ENCODE measurements at places on chromosomes 3 and 15. TPM values are rescaled to one million over a fixed set of nuclear protein-coding genes. Genes with fewer than 3 reads are reported as not detected.

DNA sequence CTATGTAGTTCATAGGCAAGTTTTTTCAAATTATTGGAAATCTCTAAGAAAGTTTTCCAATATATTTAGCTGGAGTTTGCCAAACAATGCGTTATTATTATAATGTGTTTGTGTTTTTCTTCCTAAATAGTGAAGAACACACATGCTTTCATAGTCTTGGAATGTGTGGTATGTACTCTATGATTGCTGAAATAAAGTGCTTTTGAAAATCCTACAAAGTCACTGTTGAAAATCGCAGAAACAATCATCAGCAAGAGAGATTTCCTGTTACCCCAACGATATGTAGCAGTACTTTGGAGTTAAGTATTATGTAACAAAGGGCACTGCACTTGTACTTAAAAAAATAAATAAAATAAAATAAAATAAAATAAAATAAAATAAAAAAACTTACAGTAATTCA, 796.2 kb downstream of the NAALADL2 start:
- no peak overlapping the region for H3K4me3 ChIP-seq
- H3K4me1 ChIP-seq: no peaks in the 10 kb centered on the region
- no peaks in the 10 kb centered on the region for H3K27me3 ChIP-seq
- H3K36me3 ChIP-seq: no peaks in the 10 kb centered on the region
- no peak overlapping the region for H3K27ac ChIP-seq
- no peak for DNase-seq

GRCh38 chr3:27675287-27675686, 46.8 kb downstream of the EOMES start:
- no peaks in the 10 kb centered on the region for H3K4me1 ChIP-seq
- no peak for DNase-seq
- no peaks in the 10 kb centered on the region for H3K36me3 ChIP-seq
- no peaks in the 10 kb centered on the region for H3K27me3 ChIP-seq
- no peak overlapping the region for H3K4me3 ChIP-seq
- no peak overlapping the region for H3K27ac ChIP-seq

GRCh38 chr3:56144805-56145204, 323.5 kb downstream of the ERC2 start:
- H3K27ac ChIP-seq: no peak overlapping the region
- H3K27me3 ChIP-seq: no peaks in the 10 kb centered on the region
- H3K4me3 ChIP-seq: no peak overlapping the region
- no peaks in the 10 kb centered on the region for H3K4me1 ChIP-seq
- no peaks in the 10 kb centered on the region for H3K36me3 ChIP-seq
- no peak for DNase-seq

- DNase-seq: no peak
- H3K27me3 ChIP-seq: no peaks in the 10 kb centered on the region
- peaks cover 12% of the 10 kb centered on the region for H3K4me1 ChIP-seq
- no peak overlapping the region for H3K4me3 ChIP-seq
- no peak overlapping the region for H3K27ac ChIP-seq
- no peaks in the 10 kb centered on the region for H3K36me3 ChIP-seq
These were observed 150.9 kb upstream of the MCTP2 start for GRCh38 chr15:94080416-94080815.

GRCh38 chr3:141858312-141858711, 18.1 kb upstream of the ATP1B3 start:
- H3K4me3 ChIP-seq: no peak overlapping the region
- no peaks in the 10 kb centered on the region for H3K36me3 ChIP-seq
- no peak overlapping the region for H3K27ac ChIP-seq
- no peaks in the 10 kb centered on the region for H3K4me1 ChIP-seq
- no peak for DNase-seq

DNA sequence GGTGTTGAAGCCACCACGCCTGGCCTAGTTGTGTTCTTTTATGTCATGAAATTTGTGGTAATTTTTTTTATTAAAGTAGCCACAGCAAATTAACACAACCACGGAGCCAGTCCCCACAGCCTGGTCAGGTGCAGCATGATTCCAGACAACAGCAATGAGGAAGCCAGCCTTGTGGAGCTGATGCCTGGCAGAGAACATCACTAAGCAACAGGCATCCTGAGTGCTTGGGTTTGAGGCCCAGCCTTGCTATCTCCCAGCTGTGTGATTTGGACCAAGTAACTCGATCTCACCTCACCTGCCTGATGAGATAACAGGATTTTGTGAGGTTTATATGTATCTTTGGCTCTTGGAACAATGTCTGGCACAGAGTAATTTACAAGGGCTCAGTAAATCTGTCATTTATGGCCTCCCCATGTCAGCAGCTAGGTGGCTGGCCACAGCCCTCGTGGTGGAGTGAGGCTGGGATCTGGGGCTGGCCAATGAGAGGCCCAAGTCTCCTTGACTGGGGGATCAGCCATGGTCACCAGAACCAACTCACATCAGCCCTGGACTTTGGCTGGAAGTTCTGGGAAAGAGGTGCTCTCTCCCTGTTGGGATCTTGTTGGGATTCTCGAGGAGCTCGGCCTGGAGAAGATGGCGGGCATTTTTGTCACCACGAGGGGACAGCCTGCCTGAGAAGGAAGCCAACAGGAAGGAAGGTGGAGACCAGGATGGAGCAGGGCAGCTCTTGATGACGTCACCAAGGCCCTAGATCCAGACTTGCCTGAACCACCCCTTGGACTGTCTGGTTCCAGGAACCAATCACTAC, 22.8 kb upstream of the FLNB start:
- no peaks in the 10 kb centered on the region for H3K4me1 ChIP-seq
- no peak overlapping the region for H3K27ac ChIP-seq
- DNase-seq: no peak
- no peaks in the 10 kb centered on the region for H3K27me3 ChIP-seq
- no peak overlapping the region for H3K4me3 ChIP-seq
- no peaks in the 10 kb centered on the region for H3K36me3 ChIP-seq

GRCh38 chr3:16801698-16802097, 83.1 kb upstream of the PLCL2 start:
- H3K4me1 ChIP-seq: no peaks in the 10 kb centered on the region
- DNase-seq: no peak
- H3K27me3 ChIP-seq: no peaks in the 10 kb centered on the region
- H3K27ac ChIP-seq: no peak overlapping the region
- no peak overlapping the region for H3K4me3 ChIP-seq
- no peaks in the 10 kb centered on the region for H3K36me3 ChIP-seq

- H3K36me3 ChIP-seq: no peaks in the 10 kb centered on the region
- H3K27me3 ChIP-seq: no peaks in the 10 kb centered on the region
- no peak overlapping the region for H3K27ac ChIP-seq
- no peaks in the 10 kb centered on the region for H3K4me1 ChIP-seq
- H3K4me3 ChIP-seq: no peak overlapping the region
These were observed 70.9 kb downstream of the DCUN1D1 start for GRCh38 chr3:182909318-182910040.

DNA sequence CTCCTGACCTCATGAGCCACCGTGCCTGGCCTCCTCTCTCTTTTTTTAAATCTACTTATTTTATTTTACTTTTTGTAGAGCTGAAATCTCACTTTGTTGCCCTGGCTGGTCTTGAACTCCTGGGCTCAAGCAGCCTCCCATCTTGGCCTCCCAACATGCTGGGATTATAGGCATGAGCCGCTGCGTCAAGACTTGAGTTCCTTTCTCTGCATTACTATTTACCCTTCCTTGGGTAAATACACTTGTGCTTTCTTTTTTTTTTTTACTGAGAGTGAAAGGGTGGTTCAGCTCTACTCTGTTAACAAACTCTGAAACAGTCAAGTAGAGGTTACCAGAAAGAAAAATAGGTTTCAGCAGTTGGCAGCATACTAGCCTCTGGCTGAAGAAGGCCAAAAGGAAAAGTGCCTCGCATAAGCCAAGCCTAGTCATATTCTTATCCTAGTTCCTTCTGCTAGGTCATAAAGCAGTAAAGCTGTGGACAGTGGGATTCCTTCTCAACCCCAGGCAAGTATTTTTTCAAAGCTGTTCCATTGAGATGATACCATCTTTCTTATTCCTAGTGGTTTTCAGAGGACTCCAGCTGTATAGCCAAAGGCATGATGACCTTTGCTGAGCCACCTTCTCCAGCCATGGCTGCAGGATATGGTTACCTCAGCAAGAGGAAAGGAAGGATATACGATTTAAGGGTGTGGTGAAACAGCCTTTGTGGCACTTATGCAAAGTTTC, 135.1 kb downstream of the RBPMS2 start:
- H3K27ac ChIP-seq: no peak overlapping the region
- no peaks in the 10 kb centered on the region for H3K36me3 ChIP-seq
- H3K4me1 ChIP-seq: peaks cover 3% of the 10 kb centered on the region
- DNase-seq: peak; percentile 28

- H3K4me3 ChIP-seq: no peak overlapping the region
- H3K4me1 ChIP-seq: no peaks in the 10 kb centered on the region
- H3K27me3 ChIP-seq: no peaks in the 10 kb centered on the region
These were observed 51.8 kb downstream of the FMN1 start for GRCh38 chr15:33142708-33143107.

DNA sequence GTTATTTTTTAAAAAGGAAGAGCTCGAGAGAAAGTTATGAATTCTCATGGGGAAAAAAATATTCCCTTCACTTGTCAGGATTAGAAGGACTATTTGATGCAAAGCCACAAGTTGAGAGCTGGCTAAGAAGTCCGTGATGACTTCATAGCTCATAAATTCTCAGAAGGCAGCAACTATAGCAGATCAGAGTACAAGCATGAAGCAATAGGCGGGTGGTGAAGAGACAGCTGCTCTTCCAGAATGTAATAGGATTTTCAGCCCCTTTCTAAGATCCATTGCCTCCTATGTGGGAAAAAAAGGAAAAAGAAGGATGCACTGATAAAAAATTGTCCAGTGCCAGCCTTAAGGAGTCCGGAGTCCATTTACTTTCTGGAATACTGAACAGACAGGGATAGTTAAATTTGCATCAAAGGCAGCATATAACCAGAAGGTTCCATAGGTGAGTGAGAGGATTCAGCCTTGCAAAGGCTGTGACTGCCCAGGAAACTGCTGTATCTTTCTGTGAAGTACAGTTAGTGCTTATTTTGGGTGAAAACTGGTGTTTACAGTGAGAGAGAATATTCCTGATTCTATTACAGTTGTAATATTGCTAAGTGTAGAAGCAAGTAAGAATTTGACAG, 929.5 kb upstream of the ALCAM start:
- no peak overlapping the region for H3K4me3 ChIP-seq
- H3K27ac ChIP-seq: no peak overlapping the region
- DNase-seq: no peak
- no peaks in the 10 kb centered on the region for H3K36me3 ChIP-seq
- H3K27me3 ChIP-seq: no peaks in the 10 kb centered on the region
- H3K4me1 ChIP-seq: no peaks in the 10 kb centered on the region

DNA sequence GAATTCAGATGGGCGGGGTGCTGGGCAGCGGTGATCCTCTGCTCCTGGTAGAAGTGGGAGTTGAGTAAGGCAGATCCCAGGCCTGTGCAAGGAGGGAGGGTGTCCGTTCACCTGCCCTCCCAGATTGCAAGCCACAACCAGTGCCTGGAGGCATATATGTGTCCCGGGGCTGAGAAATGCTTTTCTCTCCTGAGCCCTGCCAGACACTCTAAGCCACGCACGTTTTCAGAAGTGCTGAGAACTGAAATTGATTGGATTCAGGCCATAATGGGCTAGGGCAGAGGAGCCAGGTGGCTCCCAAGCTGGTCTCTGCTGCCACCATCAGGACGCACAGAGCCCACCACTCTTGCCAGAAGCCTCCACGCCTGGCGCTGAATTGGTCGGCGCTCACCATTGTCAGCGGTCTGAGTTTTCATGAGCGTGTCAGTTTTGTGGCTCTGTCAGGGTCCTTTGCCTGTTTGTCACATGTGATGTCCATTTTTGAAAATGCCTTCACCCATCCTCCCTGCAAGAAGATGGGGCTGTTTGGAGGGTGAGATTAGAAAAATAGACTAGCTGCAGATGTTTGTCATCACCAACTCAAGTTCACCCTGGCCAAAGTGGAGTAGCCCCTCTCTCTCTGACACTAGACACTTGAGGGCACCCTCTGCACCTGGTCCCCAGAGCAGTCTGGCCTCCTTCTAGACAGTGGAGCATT, 15.4 kb upstream of the BFSP2 start:
- no peaks in the 10 kb centered on the region for H3K36me3 ChIP-seq
- peak; percentile 35 for DNase-seq
- no peak overlapping the region for H3K27ac ChIP-seq
- H3K27me3 ChIP-seq: no peaks in the 10 kb centered on the region

GRCh38 chr3:176274161-176274560, 923.1 kb downstream of the TBL1XR1 start:
- no peak overlapping the region for H3K27ac ChIP-seq
- no peaks in the 10 kb centered on the region for H3K4me1 ChIP-seq
- no peaks in the 10 kb centered on the region for H3K36me3 ChIP-seq
- no peak for DNase-seq
- no peak overlapping the region for H3K4me3 ChIP-seq

DNA sequence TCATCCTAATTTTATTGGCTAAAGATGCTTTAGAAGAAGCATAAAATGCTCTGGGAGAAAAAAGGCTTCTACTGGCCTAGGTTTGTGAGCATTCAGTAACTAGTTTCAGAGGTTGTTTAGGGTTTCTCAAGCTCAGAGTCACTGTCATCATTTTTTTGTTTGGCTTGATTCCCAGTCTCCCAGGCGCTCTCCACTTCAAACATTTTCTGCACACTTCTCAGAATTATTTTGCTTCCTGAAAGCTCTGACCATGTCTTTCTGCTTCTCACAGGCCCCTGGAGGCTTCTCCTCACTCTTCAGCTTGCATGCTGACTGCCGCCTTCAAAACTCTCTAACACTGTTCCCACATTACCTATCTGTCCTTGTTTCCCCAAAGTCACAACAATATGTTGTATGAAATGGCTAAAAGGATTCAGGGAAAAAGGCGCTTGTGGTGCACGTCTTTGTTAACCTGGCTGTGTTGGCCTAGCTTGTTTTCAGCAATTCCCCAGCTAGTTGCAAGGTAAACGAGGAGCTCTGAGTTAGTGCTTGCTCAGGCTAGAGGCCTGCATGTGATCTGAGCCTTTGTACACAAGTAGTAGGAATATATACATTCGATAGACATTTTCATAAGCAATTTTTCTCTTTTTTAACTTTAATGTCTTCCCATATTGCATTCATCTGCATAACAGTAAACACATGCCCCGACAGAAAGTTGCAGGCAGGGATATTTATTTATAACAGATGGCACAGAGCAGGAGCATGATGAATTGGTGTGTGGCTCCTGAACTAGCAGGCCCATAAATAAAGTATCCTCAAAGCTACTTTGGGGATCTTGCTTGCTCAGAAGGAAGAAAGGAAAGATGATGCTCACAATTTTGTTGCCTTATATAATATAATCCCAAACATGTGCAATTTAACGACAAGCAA, 129.2 kb upstream of the DPH6 start:
- H3K27ac ChIP-seq: peak overlapping the region; percentile 29
- no peaks in the 10 kb centered on the region for H3K4me1 ChIP-seq
- H3K4me3 ChIP-seq: no peak overlapping the region
- no peak for DNase-seq
- H3K36me3 ChIP-seq: no peaks in the 10 kb centered on the region

- no peak overlapping the region for H3K4me3 ChIP-seq
- H3K27me3 ChIP-seq: no peaks in the 10 kb centered on the region
- H3K36me3 ChIP-seq: no peaks in the 10 kb centered on the region
- DNase-seq: no peak
- no peaks in the 10 kb centered on the region for H3K4me1 ChIP-seq
- no peak overlapping the region for H3K27ac ChIP-seq
These were observed 163.9 kb downstream of the SMAD6 start for GRCh38 chr15:66865622-66866611.

Gene ADPRH
- total RNA-seq: 2.6 TPM

Gene GPR160
- 21.0 TPM for total RNA-seq

Gene NR1I2
- not detected for total RNA-seq

Gene SLC12A1
- not detected for total RNA-seq

Gene CD276
- 23.6 TPM for total RNA-seq

Gene MITF
- total RNA-seq: 40.0 TPM

Measured in uterus (tissue), 4 donors.